Epithelial cell of proximal tubule (primary cell): ENCODE measurements at places on chromosomes 5 and 9.

DNA sequence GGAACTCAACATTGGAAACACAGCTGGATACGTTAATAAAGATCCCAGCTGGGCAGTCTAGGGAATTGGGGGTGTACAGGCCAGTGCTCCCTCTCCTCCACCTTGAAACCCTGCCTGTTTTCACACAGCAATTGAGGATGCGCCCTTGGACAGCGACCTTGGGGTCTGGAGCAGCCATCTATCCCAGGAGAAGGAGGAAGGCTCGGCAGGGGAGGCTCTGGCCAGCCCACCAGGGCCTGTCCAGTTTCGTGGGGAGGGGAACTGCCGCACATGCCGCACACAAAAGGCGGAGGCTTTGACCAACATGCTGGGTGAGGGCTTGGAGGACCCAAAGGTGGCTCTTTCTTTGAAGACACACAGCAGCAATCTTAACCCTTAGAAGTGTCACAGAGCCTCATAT lies 1.4 kb downstream of the COL23A1 start:
- DNase-seq, result no peak

DNA sequence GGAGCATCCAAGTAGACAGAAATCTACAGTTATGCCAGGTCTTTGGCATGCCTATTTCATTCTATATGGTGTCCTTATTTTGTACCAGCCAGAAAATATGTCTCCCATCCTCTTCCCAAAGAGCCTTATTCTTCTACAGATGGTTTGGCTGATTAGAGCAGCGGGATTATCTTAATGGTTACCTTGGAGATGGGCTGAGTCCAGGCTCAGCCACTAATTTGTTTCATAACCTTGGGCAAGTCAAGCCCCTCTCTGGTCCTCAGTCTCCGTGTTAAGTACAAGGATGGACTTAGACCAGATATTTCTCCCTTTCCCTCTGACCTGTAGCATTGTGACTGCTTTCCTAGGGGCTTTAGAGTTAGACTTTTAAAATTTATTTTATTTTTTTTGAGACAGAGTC lies 11.1 kb upstream of the GLE1 start:
- DNase-seq, result no peak

DNA sequence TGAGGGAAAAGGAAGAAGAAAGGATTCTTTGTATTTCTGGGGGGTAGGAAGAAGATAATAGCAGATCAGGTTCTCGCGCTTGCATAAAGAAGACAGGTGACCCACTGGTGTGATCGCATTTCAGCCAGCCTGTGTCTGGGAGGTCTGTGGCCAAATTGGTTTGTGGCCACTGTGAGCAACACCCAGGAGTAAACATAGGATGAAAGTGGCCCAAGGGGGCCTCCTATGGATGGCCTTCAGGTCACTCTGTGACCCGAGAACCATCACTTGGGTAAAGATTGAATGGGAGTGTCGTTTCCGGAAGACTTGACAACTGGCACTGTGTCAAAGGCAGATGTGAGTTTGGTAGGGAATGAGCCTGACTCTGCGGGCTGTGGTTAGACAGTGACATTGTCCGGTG lies 34.2 kb downstream of the RAI14 start:
- no peak for DNase-seq

- DNase-seq, result no peak
These were observed 181.1 kb upstream of the DAB2 start for GRCh38 chr5:39605588-39606575.

DNA sequence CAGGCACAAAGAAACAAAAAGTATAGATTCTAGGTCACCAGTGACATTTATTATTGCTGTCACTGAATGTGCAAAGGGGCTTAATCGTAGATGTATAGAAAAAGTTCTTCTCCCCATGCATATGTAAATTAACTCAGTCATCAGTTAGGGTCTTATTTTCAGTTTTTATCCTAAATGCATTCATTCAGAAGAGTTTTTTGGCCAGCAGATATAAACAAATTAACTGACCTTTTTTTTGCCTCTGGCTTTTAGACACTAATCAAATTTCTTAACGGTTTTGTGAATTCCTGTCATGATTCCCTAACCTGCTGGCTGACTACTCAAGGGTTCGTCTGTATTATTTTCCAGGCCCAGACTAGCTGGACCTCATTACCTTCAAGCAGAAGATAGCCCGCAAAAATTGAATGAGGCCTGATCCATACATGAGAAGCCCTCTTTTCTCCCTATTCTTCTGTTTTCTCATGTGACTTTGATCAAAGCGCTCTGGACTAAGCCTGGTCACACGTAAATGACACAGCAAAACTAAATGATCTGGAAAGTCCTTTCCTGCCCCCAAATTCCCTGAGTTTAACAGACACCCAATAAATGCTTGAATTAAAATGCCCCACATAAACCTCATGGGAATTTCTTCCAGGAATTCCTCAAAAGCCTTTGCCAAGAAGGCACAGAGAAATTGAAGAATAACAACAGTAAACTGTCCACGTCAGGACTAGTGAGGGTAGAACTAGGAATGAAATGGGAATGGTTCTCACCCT lies 83.7 kb downstream of the MYO10 start:
- DNase-seq, result no peak

DNA sequence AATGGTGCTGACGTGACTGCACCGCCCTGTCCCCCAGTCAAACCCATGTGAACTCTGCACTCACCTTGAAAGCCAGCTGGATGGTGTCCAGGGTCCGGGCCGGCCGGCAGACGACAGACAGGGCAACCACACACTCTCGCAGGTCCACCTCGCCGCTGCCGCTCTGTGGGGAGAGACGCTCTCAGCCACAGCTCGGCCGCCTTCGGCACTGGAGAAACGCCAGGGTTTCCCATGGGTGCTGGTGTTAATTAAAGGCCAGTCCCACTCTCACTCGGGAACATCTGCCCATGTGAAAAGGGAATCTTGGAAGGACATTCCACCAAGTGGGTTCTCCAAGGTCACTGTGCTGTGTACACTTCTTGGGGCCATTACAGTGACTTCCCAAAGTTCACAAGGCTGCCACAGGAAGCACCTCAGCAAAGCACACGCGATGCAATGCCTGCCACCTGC lies 25.5 kb upstream of the SLC6A3 start:
- no peak for DNase-seq
